SK-N-MC (cell line): ENCODE measurements at places on chromosomes 7 and 10.

GRCh38 chr7:24827589-24827988 is 70.3 kb upstream of the GSDME start:
- DNase-seq = no peak

DNA sequence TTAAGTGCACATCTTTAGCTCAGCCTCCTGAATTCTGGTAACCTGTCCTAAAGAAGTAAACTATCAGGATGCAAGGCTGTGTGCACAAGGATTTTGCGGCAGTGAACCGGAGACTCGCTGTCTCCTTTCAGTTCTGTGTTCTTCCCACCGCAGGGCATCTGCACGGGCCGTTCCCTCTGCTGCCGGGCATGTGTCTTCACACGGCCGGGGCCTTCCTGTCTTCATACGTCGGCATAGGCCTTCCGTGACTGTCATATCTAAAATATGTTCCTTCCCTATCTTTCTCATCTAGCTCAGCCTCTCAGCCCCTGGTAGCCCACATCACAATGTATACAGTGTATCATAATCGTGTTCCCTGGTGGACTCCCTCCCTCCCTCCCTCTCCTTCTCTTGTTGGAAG is 16.4 kb downstream of the PALD1 start:
- no peak for DNase-seq

DNA sequence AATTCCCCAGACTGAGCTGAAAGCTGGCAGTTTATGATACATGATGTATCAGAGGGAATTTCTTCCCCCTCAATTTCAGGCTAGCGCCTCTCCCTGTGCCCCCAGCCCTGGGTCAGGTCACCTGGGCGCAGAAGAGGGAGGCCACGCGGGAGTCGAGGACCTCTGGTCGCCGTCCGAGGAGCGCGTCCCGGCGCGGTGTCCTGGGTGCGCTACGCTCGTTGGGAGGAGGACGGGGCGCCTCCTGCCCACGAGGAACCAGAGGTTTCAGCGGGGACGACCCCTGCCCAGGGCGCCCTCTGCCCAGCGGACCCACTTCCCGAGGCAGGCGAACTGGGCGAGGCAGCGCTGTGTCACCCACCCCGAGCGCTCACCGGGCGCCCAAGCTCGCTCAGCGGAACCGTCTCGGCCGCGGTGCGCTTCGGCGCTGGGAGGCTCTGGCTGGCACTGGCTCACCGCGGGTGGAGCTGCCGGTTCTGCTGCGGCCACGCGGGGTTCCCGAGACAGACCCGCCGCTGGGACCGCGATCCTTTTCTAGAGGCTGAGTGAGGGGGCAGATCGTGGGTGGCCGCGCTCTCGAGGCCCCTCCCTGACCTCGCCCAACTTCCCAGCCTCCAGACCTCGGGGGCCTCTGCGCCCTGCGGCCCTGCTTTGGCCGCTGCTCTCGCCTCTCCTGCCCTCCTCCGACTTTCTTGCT is at the start of gene FAM237B:
TSS of gene FAM237B (minus strand) at position 504 of the 694 bp plus-strand sequence. CDS start 1,556 bp downstream, outside the sequence.
- no peak for DNase-seq

- DNase-seq = no peak
Observed at GRCh38 chr7:121924269-121925186, 51.6 kb downstream of the PTPRZ1 start.

DNA sequence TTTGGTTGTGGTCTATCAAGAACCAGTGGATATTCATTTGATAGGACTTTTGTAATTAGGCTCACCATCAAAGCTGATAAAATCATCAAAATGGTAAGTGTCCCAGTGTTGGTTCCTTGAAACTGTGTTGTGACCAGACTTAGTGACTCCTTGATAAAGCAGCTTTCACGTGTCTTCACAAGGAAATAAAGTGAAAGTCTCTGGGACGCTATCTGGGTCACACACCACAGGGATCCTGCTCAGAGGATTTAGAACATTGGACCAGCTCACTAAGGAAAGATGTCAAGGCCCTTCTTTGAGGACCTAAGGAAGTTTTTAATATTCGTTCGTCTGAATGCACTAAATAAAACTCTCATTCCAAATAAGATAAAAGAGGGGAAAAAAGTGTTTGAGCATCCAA is 193.1 kb downstream of the RNLS start:
- DNase-seq = no peak

DNA sequence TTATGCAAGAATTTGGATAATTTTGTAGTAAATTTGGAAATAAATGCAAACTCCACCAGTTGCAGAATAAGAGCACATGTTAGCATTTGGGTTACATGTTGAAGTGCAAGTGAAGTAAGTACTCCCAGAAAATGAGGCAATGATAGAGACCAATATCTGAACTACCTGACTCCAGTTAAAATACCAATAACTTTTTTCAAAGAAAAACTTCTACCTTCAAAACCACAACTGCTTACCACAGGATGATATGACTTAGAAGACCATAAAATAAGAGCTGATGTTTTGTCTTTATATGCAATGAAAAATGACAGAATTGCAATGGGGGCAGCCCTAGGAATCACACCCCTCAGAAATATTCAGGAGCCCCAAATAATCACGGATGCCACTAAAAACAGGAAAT is 561.6 kb upstream of the TEX47 start:
- DNase-seq = no peak

DNA sequence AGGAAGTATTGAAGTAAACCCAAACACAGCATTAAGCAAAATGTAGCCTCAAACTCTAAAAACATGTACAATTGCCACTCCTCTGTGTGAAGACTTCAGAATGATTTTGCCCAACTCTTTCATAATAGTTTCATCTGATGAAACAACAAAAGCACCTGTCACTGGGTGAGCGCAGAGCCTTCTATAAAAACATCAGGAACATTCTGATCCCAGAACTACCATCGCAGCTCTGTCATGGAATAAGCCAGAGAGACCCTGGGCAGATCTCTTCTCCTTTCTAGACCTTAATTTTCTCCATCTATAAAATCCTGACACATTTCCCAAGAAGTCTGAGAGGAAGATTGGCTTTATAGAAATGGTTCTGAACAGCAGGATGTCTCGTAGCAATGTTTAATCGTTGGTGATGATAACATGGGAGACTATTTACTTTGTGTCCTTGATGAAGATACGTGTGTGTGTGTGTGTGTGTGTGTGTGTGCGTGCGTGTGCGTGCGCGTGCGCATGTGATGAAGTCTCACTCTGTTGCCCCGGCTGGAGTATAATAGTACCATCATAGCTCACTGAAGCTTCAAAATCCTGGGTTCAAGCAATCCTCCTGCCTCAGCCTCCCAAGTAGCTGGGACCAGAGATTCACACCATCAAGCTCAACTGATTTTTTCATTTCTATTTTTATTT is 198.0 kb downstream of the KIAA1217 start:
- DNase-seq = no peak

GRCh38 chr7:140810385-140810784 is 113.9 kb downstream of the NDUFB2 start:
- no peak for DNase-seq

DNA sequence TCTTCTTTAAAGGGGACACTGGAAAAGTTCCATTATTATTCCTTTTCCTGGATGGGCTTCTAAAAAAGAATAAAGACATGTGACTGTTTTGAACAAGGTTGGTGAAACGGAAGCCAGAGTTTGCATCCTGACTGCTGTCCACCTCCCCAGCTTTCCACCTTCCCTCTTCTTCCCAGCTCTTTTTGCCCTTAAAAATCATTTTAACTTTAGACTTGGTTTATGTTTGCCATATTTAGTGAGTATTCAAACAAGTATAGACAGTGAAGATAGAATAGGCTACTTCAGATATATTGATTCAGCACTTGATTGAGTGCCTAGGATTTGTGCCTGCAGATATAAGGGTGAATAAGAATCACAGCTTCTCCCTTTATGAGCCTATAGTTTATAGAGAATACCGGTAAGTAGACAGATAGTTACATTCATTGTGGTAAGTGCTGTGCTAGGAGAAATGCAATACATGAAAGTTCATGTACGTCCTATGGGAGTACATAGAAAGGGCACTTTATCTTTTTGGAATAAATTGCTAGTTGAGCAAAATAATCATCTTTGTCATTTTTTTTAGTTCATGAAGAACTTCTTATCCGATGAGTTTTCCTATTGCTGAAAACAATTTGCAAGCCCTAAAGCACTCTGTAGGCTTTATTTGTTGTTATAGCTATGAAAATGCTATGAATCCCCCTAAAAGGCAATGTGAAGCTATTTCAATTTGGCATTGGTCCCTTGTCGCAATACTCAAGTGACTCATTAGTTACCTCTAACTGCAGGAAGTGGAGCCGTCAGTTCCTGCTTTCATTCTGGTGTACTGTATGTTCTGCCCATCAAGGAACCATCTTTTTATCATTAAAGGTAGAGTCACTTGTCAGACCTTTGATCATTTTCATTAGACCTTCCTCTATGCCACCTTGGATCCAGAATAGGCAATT is 57.2 kb upstream of the STRIP2 start:
- DNase-seq = no peak

- DNase-seq = no peak
Observed at GRCh38 chr10:47456079-47456785, 27.7 kb downstream of the ANXA8 start.

DNA sequence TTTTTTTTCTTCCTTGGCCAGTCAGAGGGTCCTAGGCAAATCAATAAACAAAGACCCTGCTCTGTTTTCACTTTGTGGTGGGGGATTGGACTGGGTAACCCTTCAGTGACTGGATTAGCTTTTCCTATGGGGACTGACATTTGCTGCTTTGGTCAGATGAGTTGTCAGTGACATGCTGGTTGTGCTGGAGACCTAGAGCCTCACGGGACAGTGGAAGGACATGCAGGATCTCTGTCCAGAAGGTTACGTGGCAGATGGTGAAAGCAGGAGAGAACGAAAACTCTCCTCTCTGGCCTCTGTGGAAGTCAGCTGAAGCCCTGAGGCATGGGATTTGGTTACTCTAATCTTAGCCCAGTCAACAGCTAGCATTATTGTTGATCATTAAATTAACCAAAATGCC is 90.0 kb upstream of the BMPER start:
- DNase-seq = no peak

DNA sequence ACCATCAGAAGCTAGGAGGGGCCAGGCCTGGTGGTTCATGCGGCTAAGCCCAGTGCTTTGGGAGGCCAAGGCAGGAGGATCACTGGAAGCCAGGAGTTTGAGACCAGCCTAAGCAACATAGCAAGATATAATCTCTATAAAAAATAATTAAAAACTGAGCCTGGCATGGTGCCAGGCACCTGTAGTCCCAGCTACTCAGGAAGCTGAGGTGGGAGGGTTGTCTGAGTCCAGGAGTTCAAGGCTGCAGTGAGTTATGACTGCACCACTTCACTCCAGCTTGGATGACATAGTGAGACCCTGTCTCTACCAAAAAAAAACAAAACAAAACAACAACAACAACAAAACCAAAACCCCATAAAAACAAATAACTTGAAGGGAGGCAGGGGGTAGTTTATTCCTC is 172.9 kb upstream of the FAM171A1 start:
- no peak for DNase-seq

- no peak for DNase-seq
Observed at GRCh38 chr10:102951316-102951715, 33.2 kb downstream of the CNNM2 start.

GRCh38 chr7:141906285-141906684 is 9.9 kb upstream of the OR9A4 start:
- no peak for DNase-seq

GRCh38 chr10:60384708-60385398 is 4.8 kb downstream of the ANK3 start:
- no peak for DNase-seq

GRCh38 chr10:122316224-122316884 is 45.3 kb downstream of the BTBD16 start:
- DNase-seq = no peak

DNA sequence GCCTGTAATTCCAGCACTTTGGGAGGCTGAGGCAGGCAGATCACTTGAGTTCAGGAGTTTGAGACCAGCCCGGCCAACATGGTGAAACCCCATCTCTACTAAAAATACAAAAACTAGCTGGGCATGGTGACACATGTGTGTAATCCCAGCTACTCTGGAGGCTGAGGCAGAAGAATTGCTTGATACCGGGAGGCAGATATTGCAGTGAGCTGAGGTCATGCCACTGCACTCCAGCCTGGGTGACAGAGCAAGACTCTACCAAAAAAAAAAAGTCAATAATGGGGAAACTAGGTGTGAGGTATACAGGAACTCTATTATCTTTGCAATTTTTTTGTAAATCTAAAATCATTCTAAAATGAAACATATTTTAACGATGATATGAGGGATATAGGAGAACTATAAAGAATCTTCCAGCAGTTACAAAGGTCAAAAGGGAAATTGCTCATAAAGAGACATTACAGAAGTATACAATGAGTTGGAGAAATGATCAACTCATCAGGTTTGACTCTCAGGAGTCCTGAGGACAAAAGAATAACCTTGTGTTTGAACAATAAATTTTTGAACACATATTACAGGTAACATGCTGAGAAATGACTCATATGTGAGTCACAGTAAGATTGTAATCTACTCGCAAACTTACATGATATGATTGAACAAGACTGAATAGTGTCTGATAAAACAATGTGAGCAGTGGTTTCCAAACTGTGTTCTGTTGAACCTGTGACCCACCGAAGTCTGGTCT is 272.6 kb downstream of the FGFR2 start:
- DNase-seq = no peak

DNA sequence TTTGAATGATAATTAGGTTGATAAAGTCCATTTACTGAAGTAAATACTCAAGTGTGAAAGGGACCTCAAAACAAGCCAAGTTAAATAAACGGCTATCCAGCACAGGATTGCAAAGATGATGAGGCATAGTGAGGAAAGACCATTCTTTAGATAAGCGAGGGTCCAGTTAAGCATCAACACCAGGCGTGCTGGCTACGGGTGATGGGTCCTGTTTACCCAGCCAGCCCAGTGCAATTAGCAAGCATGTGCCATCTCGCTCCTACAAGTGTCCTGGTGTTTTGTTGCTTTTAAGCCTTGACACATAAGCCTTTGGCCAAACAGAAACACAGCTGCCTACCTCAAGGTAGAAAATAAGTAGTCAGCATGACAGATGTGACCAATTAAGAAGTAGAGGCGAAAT is 7.1 kb downstream of the NEBL start:
- DNase-seq = no peak

- DNase-seq = no peak
Observed at GRCh38 chr10:132912713-132913558, 29.4 kb downstream of the CFAP46 start.
